ENCODE measurements at places on chromosomes 12 and 14.

DNA sequence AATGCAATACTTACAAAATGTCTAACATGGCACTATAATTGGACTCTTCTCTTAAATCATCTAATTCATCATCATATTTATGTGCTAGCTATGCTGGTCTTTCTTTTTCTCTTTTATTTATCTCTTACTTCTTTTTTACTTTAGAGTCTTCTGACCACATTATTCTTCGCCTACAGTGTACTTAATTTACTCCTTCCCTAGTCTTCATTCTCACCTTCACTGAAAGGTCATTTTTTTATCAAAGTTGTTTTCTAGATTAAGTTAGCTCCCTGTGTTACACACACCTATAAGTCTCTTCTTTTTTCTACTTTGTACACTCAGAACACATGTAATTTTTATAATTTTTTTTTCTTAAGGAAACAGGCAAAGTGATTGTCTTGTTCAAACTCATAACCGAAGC is 1351.2 kb downstream of the FSCB start:
- no peak for DNase-seq

- DNase-seq = no peak
Measured at GRCh38 chr12:42486407-42486806, 103.1 kb downstream of the PRICKLE1 start.

- DNase-seq = no peak
Measured at GRCh38 chr12:59678759-59679411, 83.1 kb downstream of the SLC16A7 start.

DNA sequence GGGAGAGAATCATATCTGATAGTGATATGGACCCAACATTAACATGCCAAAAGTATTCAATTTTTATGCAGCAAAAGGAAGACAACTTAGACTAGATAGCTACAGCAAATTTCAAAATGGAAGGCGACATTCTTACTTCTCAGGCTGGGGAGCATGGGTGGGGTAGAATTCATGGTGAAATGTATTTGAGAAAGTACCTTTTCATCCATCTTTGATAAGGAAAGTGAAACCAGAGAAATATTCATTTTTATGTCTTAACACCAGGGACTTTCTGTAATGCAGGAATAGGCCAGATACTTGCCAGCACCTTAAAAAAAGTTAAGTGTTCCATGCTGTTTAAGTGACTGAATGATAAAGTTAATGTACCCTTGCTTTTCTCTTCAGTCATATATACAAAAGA is 13.4 kb downstream of the BTG1 start:
- no peak for DNase-seq

DNA sequence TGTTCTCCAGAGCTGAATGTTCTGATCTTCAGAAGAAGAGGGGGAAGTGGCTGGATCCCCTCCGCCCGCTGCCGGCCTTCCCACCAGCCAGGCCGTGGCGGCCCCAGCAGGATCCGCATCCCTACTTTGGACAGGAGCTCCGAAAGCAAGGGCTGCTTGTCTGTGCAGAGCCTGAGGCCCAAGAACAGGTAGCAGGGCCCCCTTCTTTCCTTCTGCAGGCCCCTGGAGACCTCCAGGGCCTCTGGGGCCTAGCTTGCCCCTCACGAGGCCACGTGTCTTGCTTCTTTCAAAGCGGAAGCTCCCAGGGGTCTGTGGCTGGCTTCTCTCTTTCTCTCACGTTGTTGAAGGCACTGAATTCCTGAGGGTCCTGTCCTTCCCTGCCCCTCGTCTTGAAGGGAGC is 13.2 kb downstream of the PGF start:
- no peak for DNase-seq

- no peak for DNase-seq
Measured at GRCh38 chr12:91819132-91819447, 326.6 kb downstream of the BTG1 start.

DNA sequence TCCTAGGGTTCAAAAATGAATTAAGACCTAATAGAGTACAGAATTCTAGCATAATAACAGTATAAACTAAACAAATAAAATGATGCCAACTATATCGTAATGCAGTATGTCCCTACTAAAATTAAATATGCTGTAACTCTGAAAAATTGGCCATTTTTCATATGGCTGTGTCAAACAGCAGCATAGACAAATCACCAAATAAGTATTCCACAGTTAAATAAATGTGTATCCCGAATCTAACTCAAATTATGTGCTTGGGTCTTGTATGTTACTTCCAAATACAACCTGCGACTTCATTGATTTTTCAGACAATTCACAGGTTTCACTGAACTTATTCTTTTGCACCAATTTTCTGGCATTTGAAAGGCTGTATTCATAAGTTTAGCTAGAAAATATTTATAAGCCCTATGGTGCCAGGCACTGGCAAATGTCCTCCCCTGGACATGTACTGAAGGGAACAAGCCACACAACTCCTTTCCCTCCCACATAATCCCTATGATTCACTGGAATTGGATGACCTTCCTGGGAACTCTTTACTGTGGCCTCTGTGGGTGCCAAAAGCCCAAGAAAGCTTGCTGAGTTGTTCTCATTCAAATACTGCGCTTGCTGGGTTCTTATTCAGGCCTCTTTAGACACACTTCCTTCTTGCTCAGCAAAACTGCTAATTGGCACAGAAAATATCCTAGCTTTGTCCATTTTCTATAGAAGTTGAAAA is 108.8 kb downstream of the KITLG start:
- no peak for DNase-seq

DNA sequence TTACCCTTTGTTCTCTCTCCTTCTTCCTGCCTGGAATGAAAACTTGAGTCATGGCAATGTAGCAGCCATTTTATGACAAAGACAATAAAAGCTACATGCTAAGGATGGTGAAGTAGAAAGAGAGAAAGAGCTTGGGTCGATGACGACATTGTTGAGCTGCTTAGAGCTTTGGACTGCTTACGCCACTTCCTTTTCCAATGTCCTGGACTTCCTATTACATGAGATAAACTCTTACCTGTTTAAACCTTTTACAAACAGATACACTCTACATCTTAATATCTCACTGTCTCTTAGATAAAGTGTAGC is 70.1 kb downstream of the PEBP1 start:
- no peak for DNase-seq

GRCh38 chr12:99374023-99374422 is 273.5 kb upstream of the GARIN6 start:
- DNase-seq = no peak

DNA sequence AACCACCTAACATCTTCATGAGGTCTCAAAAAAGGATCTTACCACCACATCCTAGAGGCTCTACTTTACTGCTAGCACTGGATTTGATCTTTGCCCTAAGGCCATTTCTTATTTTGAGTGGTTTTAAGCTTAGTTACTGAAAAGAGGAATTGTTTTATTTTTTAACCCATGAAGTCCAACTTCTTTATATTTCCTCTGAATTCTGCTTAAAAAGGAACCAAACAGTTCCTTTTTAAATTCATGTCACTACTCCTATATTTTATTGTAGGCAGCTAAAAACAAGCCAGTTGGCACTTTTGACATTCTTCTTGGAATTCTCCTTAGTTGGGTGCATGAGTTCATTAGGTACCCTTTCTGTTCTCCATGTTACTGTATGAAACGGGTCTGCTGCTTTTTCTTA is 76.4 kb downstream of the FGD4 start:
- no peak for DNase-seq

DNA sequence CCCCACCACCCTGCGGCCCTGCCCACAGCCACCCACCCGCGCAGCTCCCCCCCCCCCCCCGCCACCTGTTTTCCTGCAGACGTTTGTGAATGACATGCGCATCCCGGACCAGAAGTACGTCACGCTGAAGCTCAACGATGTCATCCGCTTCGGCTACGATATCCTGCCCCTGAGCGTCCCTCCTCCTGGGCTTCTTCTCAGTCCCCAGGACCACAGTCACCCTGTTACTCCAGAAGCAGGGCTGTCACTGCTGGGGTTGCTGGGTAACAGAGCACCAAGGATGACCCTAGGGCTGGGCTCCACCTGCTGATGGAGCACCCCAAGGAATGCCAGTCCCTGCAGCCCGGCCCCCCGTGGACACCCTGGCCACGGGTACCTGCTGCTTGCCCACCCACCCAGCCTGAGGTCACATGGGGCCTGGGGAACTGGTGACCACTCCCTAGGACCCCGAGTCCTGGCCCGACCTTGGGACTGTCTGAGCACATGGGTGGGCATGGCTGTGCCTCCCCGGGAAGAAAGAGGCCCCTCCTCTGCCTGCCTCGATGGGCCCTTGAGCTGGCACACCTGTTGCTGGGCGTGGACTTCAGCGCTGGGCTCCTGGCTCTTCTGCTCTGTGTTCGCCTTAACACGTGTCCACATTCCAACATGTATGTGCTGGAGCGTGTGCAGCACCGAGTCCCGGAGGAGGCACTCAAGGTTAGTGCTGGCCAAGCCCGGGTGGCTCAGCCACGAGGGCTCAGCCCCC is 12.9 kb downstream of the CEP170B start:
- DNase-seq = no peak

DNA sequence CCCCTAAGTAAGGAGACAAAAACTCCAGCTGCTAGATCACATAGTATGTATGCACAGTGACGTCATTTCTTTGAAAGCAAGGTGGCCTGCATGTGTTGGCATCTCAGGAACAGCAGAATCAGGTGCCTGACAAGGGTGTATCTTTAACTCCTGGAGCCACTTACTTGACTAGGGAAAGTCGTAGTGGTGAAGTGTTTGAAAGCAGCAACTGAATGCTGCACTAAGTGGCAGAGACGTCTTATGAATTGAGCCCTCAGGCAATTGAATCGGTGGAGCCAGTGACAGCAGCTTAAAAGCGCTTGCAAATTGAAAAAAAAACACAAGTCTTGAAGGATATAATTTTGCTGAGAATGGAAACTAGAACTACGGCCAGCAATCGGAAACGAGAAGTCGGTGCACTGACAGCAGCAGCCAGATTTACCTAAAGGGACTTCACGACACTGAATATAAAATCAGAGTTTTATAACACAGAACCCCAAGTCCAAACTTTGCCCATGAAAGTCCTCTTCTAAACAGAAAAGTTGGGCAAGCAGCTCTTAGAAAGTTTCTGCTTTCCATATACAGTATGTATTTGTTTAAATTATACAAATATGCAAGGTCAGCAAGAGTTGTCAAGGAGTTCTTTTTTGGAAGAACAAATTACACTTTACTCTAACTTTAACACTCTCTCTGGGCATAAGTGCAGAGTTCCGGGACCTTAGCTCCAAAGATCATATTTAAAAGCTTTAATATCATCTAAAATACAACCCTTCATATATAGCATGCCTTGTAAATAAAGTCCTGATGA is 1.1 kb downstream of the IGF1 start:
- DNase-seq = peak; percentile 24

DNA sequence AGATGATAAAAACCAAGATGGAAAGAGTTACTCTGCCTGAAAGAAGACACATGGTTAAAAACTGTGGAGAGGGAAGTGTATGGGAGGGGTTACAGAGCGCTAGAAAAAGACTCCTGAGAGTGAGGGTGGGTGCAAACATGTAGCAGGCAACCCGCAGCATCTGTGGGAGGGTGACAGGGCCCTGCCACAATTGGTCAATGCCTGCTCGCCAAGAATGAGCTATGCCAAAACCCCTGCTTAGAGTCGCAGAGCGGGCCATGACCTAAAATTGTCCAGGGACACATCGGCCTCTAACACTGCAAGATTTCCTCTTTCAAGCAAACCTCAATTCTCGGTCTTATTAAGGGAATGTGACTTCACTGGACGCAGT is 700 bp downstream of the PRKAG1 start:
- DNase-seq = peak; percentile 74

DNA sequence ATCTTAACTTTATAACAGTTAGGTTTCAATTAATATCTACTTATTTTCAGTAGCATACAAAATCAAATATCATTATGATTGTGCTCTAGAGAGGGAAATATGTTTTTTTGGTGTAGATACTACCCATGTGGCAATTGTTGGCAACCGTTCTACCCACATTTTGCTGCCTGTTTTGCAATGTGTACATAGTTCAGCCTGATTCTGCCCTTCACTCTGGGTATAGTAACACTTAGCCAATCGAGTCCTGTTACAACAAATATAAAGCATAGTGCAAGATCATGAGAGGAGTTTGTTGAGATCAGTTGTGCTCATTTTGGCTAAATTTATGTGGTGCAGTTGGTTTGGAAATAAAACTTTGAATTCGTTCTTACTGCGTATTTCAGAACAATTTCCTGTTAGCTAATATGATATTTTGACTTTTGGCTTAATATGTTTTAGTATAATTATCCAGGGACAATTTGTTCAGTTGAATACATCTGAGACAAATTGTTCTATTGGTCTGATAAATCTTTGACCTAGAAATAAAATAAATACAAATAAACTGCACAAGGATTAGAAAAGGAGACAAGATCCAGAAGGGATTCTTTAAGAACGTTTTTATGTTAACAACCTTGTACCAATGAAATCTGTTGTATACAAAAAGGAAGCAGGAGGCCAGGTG is 76.9 kb downstream of the ATF7IP start:
- no peak for DNase-seq

DNA sequence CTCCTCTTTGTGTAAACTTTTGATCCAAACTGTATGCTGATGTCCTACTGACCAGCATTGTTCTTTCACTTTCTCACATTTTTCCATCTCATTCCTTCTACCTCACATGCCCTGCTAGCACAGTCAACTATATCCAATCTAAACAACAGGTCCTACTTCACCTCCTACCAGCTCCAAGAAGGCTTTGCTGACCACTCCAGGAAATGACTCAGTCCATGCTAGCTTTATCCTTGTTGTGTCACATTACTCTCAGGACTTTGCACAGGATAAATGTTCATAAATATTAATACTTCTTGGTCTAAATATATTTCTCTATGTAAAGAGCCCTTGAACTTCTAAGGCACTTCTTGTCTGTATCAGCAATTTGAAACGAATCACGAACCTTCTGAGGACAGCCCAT is 64.9 kb upstream of the PCED1B start:
- no peak for DNase-seq

GRCh38 chr12:62604373-62604772 is 137.7 kb downstream of the MON2 start:
- DNase-seq = no peak

- no peak for DNase-seq
Measured at GRCh38 chr12:26918321-26919215, 19.2 kb downstream of the INTS13 start.

DNA sequence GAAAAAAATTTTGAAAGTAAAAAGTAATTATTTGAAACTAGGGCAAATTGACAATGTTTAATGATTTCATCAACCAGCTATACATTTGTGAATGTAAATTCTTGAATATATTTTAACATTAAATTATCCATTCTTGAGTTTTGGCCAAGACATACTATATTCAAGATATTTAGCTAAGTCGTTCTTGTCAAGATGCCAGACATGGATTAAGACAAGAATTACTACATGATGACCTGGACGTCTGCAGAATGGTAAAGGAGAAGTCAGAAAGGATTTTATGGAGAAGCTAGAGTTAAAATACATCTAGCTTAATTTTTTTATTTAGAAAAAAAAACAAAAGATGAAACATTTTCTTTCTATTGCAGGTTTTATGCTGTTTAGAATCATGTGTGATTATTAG is 255.8 kb downstream of the TMTC2 start:
- DNase-seq = no peak
